Endothelial cell (in vitro differentiated cells): ENCODE measurements at places on chromosomes 1 and 21. TPM values are rescaled to one million over a fixed set of nuclear protein-coding genes. Genes with fewer than 3 reads are reported as not detected.
A peak's percentile ranks its signal among the peaks of the same experiment; 100 is the strongest.

DNA sequence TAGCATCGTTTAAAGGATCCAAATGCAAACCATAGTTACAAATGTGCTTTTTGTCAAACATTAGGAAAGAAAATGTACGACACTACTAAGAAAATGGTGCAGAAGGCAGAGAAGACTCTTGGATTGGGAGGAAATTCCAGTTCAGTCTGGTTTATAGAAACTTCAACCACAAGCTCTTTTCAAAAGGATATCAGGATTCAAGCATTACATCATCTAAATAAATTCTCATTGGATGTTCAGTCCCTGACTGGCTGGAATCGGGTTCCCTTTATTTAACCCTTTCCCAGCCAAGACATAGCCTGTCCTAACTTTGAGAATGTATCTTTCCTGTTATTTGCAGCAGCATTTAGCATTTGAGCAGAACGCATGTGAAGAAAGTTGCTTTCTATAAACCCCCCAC, 184.6 kb downstream of the LMO4 start:
- no peak for DNase-seq

DNA sequence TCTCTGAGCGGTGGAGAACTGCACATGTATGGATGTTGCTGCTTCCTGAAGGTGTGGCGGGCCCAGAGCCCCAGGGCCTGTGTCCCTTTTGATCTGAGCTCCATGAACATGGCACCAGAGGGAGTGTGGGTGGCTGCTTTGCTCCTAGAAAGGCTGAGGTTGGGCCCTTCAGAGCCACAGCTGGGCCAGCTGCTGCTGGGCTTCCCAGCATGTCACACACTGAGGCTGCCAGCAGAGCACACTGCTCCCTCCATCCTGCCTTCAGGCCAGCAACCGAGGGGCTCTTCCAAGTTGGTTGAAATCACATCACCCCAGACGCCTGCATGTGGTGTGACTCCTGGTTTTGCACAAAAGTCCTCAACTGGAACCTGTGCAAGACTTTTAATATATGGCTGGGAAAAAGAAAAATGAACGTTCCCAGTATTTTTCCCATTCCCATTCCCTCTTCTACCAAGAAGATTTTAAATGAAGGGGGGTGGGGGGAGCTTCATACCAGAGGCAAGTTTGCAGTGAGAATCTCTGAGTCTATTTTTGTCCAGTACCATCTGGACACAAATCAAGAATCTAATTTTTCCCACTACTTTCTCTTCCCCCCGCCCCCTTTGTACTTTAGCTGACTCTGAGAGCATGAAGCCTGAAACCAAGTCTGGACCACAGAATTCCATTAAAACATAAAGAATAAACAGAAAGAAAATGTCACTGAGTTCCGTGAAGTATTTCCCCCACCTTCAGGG, 26.2 kb upstream of the NGF start:
- DNase-seq: no peak

DNA sequence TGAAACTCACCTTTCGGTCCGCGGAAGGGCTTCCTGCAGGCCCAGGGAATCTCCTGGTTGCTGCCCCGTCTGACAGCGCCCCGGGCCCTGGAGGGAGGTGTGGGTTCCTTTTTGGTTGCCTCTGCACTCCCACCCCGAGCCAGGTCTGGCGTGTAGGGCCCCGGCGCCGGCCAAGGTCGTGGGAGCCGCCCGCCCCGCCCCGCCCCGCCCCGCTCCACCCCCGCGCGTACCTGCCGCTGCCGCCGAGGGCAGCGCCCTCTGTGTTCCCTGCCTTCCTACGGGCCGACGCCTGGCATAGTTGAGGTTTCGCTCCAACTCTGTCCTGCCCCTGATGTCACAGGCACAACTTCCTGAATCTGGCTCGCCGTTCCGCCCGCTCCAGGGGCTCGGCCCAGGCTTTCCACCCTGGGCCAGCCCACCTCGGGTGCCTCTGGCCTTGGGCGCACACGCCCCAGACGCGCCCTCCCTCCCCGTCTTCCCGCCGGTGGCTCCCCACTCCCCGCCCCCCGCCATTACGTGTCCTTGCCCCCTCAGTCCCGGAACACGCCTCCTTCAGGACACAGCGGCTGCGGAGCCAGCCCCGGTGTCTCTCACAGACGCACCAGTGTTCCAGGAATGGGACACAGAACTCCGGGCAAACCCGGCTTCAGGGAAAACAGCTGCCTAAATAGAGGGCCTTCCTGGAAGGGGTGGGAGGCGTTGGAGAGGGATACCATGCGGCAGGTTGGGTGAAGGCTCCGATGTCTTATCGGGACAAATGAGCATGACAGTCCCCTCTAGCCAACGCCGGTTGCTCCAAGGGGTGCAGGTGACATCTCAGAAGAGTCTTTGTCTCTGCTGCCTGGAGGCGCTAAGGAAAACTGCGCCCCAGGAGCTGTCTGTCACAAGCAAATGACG, at the start of gene KIAA0040:
Gene KIAA0040, minus strand, starts transcription at position 147 of the 897 bp plus-strand sequence. CDS start 31,763 bp downstream, outside the sequence.
- DNase-seq: peak; percentile 56

- DNase-seq: peak; percentile 11
These were observed 103.8 kb downstream of the BRINP3 start for GRCh38 chr1:190373705-190374336.

DNA sequence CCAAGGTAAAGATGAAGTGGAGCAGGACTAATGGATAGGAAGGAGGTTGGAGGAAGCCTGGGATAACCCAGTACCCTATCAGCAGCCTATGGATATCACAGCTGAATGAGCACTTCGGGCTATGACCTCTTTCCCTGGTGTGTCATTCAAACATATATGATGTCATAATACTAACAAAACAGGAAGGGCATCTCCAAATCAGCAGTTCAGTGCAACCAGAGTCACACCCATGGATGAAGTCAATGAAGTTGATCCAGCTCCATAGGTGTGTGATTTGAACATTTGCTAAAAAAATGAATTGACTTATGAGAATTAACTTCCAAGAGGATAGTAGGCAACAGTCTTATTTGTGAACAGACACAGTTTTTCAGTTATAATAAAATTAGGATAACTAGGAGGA, 1.7 kb upstream of the C1orf116 start:
- DNase-seq: no peak

DNA sequence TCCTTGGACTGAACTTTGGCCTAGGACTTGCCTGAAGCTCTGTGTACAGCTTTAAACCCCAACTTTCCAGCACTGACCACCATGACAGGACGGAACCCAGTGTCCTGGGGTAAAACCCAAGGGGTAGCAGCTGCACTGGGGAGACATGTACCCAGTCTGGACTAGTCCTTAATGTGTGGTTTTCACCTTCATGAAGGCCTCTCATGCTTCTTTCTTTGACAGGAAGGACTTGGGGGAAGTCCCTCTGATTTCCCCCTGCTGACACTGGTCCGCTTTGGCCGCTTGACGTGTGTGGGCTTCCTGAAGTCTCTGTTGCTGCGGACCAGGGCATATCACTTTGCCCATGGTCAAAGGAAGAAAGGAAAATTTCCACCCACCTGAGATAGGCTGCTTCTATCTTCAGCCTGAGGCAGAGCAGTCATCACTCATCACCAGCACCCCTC, 66.3 kb upstream of the PRDX6 start:
- DNase-seq: no peak

- no peak for DNase-seq
These were observed 273.1 kb upstream of the SNX7 start for GRCh38 chr1:98388441-98388840.

DNA sequence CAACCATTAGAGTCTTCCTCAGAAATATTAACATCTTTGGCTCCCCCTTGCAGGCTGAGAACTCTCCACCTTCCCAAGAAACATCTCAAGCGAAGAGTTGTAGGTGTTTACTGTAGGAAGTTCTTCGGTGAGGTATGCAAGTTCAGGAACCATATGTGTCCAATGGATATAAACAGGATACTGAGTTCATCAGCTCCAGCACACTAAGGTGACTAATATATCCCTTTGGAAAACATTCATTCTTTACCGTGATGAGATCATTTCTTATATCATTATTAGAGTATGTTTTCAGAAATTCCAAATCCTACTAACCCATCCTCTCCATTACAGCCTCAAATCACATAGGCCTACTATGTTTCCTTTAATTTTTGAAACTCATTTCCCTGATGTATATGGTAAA, 37.3 kb upstream of the PRMT6 start:
- DNase-seq: no peak

GRCh38 chr1:245990315-245991022, 516.6 kb downstream of the SMYD3 start:
- DNase-seq: no peak

- DNase-seq: peak; percentile 75
These were observed 5.7 kb upstream of the ACOT11 start for GRCh38 chr1:54542120-54542961.

- DNase-seq: no peak
These were observed 48.2 kb downstream of the RASSF5 start for GRCh38 chr1:206555473-206555935.

DNA sequence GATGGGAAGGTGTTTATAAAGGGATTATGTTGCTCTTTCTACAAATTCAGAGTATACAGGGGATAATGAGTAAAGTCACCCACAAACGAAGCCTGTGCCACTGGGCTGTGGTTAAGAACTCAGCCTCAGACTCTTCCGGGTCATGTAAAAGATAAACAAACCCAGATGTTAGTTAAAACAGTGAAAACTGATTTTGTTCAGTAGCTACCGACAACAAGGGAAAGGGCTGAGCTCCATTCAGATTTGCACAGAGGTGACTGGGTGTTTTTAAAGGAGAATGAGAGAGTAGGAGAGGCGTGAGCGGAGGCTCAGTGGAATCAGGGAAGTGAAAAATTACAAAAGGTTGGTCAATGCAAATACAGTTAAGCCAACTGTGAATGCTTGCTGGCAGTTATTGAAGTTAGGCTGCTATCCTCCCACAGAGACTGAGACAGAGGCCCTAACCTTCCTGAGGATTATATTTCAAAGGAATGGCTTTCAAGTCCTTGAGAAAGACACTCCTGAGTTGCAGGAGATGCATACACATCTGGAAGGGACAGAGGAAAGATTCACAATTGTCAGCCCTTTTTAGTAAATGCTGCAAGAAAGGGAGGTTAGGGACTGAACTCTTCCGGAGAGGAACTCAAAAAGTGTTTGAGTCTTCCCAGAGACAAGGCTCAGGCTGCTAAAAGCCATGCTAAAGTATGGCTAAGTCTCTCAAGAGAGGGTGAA, 29.9 kb upstream of the SAMD13 start:
- no peak for DNase-seq

GRCh38 chr1:63463248-63463647, 59.8 kb downstream of the ITGB3BP start:
- DNase-seq: no peak

DNA sequence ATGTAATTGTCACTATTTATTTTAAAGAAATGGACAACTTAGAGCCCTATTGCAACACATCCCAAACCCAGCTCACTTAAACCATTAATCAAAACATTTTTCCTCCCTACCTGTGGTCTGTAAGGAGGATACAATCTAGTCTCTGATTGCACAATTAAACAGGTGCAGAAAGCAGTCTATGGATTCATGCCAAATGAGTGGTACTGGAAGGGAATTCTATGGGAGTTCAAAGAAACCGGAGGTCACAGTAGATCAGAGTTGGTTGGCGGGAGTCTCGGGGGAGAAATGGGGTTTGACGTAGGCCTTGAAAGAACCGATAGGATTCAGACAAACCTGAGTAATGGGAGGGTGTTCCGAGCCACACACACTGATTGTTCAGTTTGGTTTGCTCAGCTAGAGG, 314.9 kb downstream of the KIF26B start:
- no peak for DNase-seq

DNA sequence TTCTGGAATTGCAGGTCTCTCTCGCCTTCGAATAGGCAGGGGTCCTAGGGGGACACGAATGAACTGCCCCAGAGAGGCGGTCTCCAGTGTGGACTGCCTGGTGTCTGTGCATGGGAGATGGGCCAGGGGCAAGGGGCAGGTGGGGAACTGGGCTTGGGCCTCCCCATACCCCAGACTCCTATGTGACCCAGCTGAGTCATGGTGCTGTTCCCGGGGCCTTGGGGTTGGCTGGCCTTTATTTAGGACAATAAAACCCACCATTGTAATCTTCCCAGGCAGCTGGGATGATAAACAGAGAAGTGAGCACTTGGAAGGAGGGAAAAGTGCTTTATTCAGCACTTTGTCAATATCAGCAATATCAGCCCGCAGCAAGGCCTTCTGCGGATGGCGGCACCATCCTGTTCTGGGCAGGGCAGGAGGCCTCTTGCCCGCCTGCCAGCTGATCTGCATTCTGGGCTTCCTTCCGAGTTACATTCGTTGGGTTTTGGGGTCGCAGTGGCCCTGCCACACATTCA, 209.0 kb upstream of the TMEM51 start:
- no peak for DNase-seq

- DNase-seq: no peak
These were observed 43.0 kb upstream of the RAVER2 start for GRCh38 chr1:64701886-64702285.

- DNase-seq: no peak
These were observed 17.6 kb upstream of the TNFRSF1B start for GRCh38 chr1:12148958-12149790.

- no peak for DNase-seq
These were observed 86.8 kb downstream of the SMYD3 start for GRCh38 chr1:246420300-246420699.

GRCh38 chr1:244674446-244674845, 21.5 kb downstream of the DESI2 start:
- DNase-seq: no peak

- no peak for DNase-seq
These were observed 130.6 kb downstream of the PTPN14 start for GRCh38 chr1:214420833-214421232.

DNA sequence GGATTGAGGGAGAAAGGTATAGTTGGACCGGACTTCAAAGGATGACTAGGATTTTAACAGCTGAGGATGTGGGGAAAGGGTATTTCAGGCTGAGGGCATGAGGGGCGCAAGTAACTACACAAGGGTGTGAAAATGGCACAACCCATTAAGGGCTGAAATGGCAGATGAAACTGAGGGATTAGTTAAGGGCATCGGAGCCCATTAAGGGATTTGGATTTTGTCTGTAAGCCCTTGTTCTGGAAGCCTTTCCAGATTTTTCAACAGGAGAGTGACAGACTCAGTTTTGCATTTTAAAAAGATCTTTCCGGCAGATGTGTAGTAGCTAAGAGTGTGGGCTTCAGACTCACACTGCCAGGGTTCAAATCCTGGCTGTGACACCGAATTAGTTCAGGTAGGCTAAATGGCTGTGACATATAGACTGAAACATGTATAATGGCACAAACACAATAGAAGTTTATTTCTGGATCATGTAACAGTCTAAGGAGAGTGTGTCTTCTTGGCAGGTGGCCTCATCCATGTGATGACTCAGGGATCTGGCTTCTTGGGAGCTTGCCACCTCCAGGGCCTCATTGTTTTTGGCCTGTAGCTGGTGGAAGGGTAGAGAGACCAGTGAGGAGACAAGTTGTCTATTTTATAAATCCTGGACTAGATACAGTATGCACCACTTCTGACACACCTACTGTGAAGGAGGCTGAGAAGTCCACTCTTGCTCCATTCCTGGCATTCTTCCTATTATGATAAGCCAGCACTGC, 49.6 kb downstream of the UBE2T start:
- no peak for DNase-seq

Gene C4BPB
- 6.6 TPM for total RNA-seq

Gene NHLH2
- 2.3 TPM for total RNA-seq

Gene ECM1
- 637 TPM for total RNA-seq

Gene ZNF326
- total RNA-seq: 36.5 TPM

Gene PTCH2
- total RNA-seq: 0.51 TPM

Gene ZNF644
- total RNA-seq: 67.1 TPM

Gene ALX3
- total RNA-seq: not detected

Gene SLAMF8
- total RNA-seq: not detected

Gene CLDN8
- not detected for total RNA-seq

Gene LCE2A
- total RNA-seq: not detected

Gene UBE2J2
- 71.9 TPM for total RNA-seq

Gene MMEL1
- not detected for total RNA-seq
